ENCODE measurements at places on chromosomes 3 and 15.

DNA sequence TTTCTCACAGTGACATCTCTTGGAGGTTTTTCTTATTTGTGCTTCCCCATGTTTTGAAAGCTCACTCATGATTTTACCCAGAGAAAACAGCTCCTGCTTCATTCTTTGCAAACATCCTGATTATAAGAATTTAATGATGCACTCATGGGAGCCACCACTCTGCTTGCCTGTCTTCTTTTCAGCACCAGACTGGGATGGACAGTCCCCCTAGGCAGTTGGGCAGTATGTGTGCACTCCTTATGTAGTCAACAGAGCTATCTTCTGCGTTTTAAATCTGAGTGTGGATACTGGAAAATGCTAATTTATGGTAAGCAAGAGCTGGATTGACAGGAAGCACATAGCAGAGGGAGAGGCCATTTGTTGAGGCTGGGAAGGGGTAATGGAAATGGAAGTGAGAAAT lies 276.1 kb downstream of the AGBL1 start:
- DNase-seq = no peak

- peak; percentile 81 for DNase-seq
These were observed 58.5 kb upstream of the CTSH start for GRCh38 chr15:79003301-79003700.

- DNase-seq = no peak
These were observed 2.9 kb upstream of the C15orf39 start for GRCh38 chr15:75198560-75199356.

DNA sequence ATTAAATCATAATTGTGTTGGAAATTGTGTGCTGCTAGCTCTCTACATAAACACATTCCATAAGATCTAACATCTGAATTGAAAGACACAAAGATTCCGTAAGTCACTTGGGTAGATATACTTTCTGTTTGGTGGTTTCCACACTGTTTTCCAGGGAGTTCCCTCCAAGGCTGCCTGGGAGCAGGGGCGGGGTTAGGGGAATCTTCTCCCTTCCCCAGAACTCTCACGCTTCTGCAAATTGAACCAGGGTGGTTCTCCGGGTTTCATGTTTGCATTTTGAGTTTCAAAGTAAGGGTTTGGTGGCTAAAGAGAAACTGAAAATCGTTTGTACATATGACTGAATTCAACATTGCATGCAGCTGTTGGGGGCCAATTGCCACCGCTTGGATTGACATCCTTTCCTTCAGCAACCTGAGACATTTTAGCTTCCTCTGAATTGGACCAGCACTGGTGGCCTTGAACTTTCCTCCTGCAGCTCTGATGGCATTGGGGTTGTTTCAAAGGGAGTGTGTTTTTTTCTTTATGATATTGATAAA lies 192.7 kb upstream of the FEZF2 start:
- DNase-seq = no peak

DNA sequence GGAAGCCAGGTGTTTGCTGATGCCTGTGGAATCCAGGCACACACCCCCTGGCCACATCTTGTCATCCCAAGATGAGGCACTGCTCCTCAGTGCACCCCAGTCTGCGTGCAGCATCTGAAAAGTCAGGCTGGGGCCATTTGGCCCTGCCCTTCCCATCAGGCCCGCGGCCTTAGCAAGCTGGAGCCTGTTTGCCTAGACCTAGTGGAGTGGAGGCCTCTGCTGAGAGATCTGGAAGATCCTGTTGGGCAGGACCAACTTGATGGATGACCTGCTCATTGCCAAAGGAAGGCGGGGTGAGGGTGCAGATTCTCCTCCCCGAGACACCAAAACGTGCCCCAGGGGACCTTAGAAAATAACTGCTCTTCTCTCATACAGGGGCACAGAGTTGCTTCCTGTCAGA lies 220.2 kb downstream of the SHQ1 start:
- no peak for DNase-seq

DNA sequence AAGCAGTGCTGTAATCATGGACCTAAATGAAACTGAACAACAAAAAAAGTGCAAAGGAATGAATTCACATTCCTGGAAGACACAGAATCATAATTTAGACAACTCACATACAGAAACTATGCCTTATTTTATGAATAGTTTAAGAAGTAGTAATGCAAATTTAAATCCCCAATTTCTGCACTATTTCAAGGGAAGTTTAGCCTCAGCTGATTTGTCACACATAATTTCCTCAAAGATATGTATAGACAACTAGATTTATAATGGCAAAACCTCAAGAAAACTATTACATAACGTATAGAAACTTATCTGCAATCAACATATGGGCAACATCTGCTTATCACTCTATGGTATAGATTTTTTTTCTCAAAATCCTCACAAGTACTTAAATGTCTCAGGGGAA lies 7.8 kb upstream of the PTX3 start:
- no peak for DNase-seq

DNA sequence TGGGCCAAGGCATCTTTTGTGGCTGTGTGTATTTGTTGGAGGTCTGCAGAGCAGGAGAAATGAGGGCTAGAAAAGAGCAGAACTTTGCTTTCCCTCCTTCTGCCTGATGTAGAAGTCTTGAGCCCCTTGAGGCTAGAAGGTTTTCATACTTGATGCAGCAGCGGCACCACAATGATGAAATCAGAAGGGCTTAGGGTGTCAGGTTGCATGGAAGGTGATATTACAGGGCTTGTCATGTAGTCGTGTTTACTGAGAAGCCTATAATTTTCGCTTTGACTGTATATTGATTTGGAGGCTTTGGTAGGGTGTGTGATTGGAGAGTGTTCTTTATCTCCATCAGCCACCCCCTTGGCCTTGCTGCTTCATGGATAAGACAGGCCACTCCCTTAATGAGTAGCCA lies 339.8 kb downstream of the THSD4 start:
- no peak for DNase-seq

Measured in suppressor macrophage (primary cell).